CD4-positive, alpha-beta T cell treated with Interleukin-6 at 100 ng/mL for 8 hours (primary cell): ENCODE measurements at places on chromosomes 5 and 9.

DNA sequence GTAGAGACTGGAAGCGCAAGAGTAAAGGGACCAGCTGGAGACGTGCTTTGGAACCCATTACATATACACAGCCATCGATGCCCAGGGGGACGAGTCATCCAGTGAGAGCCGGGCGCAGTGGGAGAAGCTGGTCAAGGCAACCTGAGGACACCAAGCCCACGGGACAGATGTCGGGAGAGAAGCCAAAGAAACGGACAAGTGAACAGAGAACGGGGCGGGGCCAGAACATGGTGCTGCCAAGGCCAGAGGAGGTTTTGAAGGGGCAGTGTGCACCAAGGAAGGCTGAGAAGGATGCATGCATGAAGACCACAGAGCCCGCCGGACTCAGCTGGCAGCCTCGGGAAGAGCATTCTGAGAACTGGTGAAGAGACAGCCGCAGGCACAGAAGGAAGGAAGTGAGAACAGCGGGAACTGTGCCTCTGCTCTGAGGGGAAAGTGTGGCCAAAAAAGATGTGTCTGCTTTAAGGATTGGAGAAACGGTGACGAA, 20.3 kb downstream of the CAMSAP1 start:
- no peak for DNase-seq

GRCh38 chr9:7118633-7119032, 360.9 kb downstream of the KDM4C start:
- DNase-seq, result no peak

- DNase-seq, result no peak
These were observed 162.8 kb downstream of the TLE1 start for GRCh38 chr9:81526587-81526986.

- DNase-seq, result no peak
These were observed 10.4 kb upstream of the PPP2CA start for GRCh38 chr5:134236318-134236717.

DNA sequence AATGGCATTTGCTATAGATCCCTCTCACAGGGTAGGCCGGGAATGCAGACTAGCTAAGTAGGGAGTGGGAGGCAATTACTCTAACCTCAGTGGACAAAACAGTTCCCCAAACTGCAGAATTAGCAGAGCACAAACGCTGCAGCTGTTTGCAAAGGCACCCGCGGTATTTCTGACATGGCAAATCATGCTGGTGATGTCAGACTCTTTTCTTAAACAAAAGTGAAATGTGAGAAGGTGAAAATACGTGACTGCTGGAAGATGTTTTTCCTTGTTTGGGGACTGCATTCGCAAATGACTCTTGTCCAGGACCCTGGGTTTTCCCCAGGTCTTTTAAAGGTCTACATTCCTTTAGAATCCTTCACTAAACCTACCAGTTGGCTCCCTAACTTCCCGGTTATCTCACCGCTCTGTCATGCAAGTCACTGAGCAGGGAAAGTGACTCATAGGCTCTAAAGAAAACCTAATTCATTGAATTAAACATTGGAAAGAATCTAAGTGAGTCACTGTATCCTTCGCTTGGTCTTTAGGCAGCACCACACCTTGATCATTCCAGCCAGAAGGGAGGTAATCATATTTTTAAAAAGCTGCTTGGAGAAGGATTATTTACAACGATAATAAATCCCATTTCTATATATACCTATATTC, 91.5 kb upstream of the DNAH5 start:
- DNase-seq, result no peak

GRCh38 chr5:141805874-141806595, 72.2 kb downstream of the PCDH1 start:
- DNase-seq, result no peak

- no peak for DNase-seq
These were observed 47.6 kb upstream of the EGFL7 start for GRCh38 chr9:136614967-136615623.

- no peak for DNase-seq
These were observed 18.1 kb downstream of the VAV2 start for GRCh38 chr9:133973791-133974630.

DNA sequence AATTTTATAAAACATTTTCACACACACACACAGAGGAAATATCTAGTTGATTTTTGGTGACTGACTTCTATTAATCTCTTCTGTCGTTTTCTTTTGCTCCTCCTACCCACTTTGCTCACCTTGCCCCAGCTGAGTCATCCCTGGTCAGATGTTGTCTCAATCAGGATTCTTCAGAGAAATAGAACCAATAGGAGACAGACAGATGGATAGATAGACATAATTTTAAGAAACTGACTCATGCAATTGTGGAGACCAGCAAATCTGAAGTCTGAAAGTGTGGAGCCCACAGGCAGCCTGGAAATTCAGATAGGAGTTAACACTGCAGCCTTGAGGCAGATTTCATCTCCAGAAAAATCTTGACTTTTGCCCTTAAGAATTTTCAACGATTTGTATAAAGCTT, 37.0 kb upstream of the PIK3R1 start:
- no peak for DNase-seq

GRCh38 chr5:56479696-56480077, 246.6 kb upstream of the ANKRD55 start:
- no peak for DNase-seq

- DNase-seq, result no peak
These were observed 13.1 kb upstream of the SLC12A7 start for GRCh38 chr5:1125030-1125357.

- DNase-seq, result no peak
These were observed 80.2 kb downstream of the PRKACG start for GRCh38 chr9:68933434-68934328.

DNA sequence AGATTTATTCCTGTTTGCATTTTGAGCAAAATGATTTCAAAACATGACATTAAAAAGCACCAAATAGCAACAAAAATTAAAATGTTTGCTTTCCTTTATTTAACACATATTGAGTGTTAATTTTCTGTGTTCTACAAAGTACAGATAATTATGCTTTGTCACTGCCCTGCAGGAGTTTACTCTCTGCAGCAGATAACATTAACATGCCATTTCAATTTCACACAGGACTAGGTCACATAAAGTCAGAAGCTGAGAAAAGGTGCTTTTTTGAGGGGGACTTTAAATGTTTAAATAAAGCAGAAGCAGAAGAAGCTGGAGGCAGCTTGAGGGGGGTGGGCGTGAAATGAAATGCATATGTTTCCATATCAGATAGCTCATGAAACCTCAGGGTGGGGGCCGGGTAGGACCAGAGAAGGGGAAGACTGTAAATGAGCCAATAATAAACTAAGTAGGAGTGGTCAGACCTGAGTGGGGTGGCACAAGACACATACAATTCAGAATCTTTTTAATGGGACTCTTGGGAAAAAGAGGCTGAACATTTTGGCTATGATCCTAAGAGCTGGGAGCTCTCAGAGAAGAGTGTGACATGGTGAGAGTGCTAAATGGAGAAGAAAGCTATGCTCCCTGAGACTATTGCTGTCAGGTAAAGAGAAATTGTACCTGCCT, 387.5 kb downstream of the FAM170A start:
- DNase-seq, result no peak

- peak; percentile 32 for DNase-seq
These were observed 11.2 kb upstream of the CXXC5 start for GRCh38 chr5:139636975-139637408.

DNA sequence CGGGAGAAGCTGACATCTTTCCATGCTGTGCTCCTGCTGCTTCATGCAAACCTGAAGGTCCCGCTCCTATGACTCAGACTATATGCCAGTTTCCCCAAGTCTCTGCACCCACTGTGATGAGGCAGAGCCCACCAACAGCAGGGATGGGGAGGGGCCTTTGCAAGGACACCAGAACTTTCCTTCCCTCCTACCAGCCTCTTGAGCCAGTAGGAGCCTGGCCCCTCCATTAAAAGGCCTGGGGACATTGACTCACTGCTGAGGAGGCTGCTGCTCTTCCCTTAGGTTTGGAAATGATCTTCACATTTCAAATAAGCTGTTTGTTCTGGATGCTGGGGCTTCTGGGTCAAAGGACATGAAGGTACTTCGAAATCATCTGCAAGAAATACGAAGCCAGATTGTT, 26.1 kb upstream of the CTSL start:
- DNase-seq, result no peak

GRCh38 chr5:150577378-150578139, 62.9 kb upstream of the SYNPO start:
- DNase-seq, result no peak

GRCh38 chr9:23005156-23005555, 558.5 kb downstream of the DMRTA1 start:
- DNase-seq, result no peak

DNA sequence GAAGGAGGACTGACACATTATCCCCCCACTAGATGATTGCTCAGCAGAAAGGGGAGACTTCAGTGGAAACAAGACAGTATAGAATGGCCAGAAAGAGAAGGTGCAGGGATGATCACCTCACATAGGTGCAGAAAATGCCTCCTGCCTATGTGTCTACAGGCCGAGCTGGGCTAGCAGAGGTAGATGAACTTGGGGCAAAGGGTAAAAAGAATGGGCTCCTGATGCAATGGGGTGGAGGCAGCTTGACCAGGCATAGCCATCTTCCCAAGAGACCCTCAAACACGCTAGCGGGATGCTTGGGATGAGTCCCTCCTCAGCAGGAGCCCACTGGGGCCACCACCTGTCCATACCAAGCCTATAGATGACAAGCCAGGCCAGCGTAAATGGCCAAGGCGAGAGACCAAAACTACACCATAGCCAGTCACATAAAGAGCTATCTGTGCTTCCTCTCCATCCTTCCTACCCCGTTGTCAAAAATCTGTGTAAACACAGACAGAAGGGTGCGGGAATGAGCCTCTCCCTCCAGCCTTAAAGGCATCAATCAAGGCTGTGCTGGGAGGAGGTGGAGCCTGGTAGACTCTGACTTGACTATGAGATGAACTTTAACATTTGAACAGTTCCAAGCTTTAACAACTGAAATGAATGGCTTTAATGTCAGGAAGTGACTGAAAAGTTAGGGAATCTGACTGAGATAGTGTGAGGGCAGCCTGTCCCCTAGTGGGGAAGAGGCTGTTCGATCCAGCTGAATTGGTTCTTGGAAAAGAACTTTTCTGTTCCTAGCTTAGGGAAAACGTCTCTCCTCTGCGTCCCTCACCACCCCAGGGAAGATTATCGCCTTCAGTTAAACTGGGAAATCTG, 10.4 kb downstream of the C9orf152 start:
- no peak for DNase-seq

DNA sequence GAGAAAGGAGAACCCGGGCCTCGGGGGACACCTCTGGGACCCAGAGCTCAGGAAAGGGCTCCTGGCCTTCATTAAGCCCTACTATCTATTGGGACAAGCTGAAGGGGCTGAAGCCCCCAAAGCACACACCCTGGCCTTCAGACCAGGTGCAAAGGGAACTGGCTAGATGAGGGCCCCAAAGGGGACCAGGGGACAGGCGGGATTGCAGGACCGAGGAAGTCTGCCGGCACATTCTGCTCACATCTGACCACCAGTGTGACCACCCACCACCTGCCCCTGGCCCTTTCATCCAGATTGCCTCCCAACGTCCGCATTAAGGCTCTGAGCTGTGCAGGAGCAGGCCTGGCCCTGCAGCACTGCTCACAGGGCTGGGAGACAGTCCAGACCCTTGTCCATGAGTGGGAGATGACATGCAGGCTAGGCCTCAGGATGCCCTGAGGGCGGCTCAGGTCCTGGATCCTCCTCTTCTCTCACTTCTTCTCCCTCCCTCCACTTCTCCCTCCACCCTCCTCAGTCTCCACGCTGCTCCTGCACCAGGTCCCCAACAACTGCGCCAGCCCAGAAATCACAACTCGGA, 19.2 kb downstream of the PSD2 start:
- no peak for DNase-seq

DNA sequence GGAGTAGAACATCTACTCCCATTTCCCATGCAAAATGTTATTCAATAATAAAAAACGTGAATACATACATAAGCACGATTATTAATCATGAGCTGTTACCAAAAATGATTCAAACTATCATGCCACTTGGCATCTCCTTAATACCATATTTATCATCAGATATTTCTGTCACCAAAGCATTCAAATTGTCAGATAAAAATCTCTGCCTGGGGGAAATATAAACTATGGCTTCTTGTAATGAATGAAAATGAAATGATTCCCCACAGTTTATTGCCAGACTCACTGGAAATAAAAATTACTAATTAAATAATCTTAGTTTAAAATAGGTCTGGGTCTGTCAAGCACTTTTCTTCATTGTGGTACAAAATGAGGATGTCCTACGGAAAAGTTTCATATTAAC, 265.4 kb downstream of the EDIL3 start:
- DNase-seq, result no peak

DNA sequence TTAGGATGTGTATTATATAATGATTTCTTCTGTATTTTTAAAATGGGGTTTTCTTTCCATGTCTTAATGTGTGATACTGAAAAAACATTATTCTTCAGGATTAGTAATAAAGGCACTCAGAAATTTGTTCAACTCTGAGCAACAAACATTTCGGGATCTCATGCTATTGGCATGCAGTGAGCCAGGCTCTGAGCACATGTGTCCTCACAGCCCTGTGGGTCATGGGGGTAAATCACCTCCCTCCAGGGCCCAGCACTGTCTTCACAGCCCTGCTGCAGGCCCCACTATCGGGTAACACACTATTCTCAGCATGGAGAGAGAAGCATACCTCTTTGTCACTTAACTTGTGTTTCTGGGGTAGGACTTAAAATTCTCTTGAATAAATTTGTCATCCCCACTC, 14.0 kb downstream of the TMEM174 start:
- DNase-seq, result no peak

DNA sequence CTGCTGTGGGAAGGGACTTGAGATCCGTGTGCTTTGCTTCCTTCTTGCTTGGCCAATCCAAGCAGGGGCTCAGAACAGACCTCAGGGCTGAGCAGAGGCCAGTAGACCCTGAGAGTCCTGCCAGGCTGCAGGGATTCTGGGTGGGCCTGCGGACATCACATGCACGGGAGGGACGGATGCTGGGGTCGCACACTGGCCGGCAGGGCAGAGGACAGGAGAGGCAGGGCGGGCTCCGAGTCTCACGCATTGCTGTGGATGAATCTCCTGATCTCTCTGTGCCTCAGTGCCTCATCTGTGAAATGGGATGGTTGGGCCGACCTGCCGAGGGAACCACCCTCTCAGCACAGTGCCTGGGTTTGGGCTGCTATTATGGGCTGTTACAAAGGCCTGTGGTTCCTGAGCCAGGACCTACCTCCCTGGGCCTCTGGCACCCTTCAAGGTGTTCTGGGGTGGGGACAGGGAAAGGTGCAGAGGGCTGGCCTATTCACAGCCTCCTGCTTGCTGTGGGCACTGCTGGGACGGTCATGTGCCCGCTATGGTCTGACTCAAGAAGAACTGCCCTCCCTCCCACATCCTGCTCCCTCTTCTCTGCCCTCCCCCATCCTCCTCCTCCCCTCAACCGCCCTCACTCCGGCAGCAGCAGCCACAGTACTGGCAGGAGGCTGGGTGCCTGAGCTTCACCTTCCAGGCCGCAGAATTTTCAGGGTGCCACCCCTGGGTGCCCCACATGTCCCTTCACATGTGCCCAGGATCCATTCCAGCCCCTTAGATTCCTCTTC, 43.3 kb downstream of the NCS1 start:
- no peak for DNase-seq

GRCh38 chr9:18604767-18605730, 131.1 kb downstream of the ADAMTSL1 start:
- DNase-seq, result no peak
